Stimulated activated naive CD8-positive, alpha-beta T cell treated with anti-CD3 and anti-CD28 coated beads, Interleukin-15, amount 100 ng/mL, for 72 hours (primary cell): ENCODE measurements at places on chromosomes 2 and 18.

DNA sequence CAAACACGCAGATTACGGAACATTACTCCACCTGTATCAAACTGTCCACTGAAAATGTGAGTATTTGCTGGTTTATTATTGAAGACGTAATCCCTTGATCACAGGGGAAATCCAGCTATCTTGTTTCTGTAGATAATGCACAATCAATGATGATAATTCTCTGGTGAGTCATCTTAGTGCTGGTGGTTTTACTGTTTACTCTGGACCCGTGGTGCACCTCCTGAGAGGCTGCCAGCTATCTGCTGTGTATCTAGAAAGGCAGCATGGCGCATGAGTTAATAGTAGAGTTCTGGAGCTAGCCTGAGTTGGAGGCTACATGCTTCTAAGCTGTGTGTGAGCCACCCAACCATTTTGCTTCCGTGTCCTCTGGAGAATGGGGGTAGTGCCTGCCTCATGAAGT is 6.5 kb downstream of the NCAPH start:
- peak; percentile 41 for DNase-seq

DNA sequence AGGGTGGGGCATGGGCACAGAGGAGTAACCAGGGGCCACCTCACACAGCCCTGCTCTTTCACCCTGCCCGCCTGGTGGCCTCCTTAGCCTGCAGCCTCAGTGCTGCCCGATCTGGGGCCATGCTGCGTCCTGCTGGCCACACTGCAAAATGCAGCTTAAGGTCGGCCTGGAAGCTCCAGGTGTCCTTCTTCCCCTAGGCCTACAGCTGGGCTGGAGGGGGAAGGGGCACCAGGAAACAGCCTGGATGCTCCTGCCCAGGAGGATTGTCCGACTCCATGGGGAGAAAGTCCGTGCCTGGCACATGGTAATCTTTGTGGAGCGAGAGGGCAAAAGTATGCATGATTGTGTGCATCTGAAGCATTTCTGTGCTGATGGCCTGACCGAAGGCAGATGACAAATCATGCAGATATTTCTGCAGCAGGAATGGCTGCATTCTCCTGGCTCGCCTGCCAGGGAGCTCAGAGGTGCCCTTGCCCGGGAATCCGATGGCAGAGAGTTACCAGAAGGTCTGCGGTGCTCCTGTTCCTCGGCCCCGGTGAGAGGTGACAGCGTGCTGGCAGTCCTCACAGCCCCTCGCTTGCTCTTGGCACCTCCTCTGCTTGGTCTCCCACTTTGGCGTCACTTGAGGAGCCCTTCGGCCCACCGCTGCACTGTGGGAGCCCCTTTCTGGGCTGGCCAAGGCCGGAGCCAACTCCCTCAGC is 12.8 kb upstream of the ALPP start:
- no peak for DNase-seq

DNA sequence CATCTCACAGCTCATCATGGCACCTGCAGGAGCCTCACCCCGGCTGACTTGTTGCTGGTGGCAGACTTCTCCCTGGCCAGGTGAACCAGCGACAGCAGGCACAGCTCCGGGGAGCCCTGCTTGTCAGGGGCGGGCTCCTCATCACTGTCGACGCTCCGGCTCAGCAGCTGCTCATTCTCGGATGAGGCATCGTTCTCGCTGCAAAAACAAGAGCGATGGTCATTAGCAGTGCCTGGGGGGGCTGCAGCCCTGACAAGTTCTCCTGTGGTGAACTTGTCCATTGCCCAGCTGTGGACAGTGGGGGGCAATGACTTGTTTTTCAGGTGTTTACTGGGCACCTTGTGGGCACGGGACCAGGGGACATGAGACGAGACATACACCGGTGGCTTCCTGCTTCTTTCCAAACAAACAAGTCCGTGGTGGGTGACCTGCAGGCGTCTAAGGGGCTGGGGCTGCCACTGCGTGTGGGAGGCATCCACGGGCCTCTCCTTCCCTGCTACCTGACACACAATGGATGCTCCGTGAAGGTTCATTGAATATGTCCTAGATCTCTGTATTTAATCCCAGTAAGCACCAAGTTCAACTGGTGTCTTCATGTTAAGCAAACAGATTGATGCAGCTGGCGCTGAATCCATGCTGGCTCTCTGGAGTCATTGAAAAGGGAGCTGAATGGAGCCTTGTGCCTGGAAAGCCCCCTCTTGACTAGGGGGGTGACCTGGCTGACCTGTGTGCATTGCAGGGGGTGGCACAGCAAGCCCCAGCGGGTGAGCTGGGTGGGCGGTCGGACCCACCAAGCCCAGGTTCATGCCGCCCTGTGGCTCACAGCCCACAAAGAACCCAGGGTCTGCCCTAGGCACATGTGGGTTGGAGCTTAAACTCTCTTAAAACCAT is 81.0 kb downstream of the EDAR start:
- no peak for DNase-seq

- DNase-seq, result no peak
Measured at GRCh38 chr2:43054367-43054766, 172.0 kb downstream of the ZFP36L2 start.

GRCh38 chr18:13577781-13578180 is 148.6 kb downstream of the FAM210A start:
- DNase-seq, result no peak

DNA sequence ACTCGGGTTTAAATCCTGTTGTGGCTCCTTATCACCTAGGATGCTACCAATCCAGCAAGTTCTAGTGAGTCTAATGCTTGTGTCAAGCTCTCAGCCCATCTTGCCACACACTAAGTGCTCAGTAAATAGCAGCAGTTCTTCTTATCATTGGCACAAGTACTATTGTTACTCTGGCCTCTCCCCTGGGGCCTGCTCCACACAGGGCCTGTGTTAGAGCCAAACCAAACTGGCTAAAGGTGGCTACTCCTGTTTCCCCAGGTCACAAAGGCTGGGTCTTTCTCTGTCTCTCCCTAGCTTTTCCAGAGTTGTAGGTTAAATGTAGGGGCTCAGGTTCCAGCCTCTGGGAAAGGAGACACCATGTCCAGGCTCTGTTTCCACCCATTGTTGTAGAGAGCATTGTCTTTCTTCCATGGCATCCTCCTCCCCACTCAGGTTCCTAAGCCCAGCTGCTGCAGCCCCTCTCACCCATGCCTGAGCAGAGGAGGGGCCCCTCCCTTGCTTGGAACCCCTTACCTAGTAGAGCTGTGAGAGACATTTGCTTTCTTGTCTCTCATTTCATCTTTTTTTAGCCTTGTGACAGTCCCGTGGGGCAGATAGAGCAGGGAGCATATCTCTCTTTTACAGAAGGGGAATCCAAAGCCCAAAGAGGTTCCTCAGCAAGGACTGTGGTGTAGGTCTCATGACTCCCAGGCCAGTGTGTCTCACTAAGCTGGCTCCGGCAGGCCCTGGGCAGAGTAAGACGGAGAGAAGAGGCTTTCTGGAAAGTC is 56.4 kb upstream of the OTOF start:
- DNase-seq, result no peak

GRCh38 chr2:223365158-223365679 is 236.9 kb downstream of the SCG2 start:
- DNase-seq, result no peak

DNA sequence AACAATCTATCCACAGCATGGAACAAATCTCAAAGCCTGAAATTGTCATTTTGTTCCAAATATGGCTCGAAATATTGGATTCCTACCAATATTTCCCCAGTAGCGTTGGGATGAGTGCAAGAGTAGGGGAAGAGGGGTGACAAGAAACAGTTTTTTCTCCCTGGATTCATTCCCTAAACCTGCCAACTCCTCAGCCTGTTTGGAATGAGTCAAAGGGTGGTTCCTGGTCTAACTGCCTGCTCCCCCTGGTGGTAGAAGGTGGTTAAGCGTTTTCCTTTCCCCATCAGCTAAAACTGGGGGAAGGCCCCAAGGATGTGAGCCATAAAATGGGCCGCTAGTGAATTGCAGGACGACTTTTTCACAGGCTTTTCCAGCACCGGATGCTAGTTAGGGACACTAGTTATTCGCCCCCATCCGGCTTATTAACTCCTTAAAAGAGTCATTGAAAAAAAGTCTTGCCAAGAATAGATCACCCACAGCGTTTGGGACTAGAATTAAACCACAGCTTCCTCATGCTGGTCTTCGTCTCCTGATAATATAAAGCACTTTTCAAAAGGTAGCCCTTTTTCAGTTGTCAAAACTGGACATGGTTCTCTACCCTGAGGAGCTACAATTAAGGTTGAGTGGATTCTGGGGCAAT is 72.5 kb downstream of the DHRS9 start:
- peak; percentile 44 for DNase-seq

DNA sequence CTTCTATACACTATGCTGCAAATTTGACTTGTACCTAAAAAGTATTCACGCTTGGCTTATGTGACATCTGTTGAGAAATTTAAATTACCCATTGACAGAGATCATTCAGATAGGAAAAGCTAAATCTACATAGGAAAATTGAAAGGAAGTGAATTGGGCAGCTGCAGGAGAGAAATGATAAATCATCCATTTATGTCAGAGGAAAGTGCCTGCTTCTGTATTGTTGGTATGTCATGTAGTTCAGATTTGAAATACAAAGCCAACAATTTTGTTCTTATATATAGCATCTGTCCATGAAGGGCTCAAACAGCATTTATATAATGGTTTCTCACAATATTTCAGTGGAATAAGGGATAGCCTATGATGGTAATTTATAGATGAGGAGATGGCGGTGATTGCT is 17.6 kb downstream of the LINC00305 start:
- DNase-seq, result no peak

DNA sequence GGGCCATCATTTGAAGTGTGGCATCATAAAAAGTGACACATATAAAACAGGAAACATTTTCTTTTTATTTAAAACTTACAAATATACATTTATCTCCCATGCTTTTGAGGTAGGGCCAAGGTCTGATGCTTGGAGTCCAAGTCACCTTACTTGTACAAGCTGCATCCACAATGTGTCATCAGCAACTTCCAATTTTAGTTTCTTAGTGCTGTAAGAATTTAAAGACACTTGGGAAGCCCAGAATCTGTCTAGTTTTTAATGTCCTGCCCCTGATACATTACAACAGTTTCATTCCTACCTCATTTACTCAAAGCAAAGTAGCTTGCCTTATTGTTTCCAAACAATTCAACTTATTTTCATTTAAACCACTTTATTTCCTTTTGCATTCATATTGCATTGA is 297.7 kb downstream of the MTX2 start:
- no peak for DNase-seq

GRCh38 chr2:68907920-68908253 is 36.7 kb upstream of the BMP10 start:
- DNase-seq, result no peak

DNA sequence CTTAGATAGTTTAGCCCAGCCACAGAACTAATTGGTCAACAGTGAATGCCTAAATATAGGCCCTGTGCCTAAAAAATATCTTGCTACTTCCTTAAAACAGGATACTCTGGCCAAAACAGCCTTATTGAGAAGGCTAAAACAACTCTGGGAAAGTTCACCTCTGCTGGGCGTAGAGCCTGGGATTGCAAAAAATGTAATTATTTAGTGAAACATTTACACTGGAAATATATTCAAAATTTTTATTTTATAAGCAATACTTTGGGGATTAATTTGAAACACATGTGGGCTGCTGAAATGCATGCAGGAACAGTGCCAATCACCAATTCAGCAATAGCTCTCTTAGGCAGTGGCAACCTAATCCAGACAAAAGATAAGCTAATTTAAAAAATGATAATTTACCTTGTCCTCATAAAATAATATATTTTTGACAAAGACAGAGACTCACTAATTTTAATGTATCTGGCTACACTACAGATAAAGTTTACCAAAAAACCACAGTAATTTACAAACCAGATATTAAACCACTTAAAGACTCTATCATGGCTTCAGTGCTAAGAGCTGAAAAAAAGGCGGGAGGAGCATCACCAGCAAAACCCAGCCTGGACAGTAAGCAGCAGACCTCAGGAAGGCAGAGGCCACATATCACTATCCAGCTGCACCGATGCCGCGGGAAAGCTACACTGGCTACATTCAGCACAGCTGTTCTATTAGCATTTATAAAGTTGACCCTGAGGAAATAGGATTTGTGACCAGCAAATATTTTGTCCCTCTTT is 18.5 kb downstream of the TRAK2 start:
- DNase-seq, result no peak

- no peak for DNase-seq
Measured at GRCh38 chr18:3584266-3584861, 134.4 kb downstream of the TGIF1 start.

- no peak for DNase-seq
Measured at GRCh38 chr2:28161466-28161865, 231.2 kb upstream of the FOSL2 start.

DNA sequence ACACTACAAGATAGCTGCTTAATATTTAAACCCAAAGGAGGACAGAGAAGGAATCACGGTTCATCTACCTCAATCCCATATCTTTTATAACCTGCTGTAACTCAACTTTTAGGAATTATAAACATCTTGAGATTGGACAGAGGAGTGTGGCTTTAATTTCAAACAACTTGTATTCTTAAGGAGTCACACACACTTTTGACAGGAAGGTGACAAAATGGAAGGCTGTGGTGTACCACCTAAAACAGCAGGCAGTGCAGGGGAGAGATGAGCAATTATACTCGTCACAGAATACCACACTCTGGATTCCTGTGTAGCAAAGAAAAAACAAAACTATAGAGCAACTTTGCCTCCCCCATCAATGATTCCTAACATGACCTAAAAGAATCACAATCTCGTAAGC is 194.8 kb downstream of the ZEB2 start:
- peak; percentile 73 for DNase-seq

GRCh38 chr18:55416791-55417190 is 171.2 kb downstream of the TCF4 start:
- DNase-seq, result no peak

GRCh38 chr2:168211664-168212163 is 35.7 kb downstream of the STK39 start:
- DNase-seq, result no peak

GRCh38 chr18:50172367-50172766 is 22.6 kb downstream of the MYO5B start:
- no peak for DNase-seq

DNA sequence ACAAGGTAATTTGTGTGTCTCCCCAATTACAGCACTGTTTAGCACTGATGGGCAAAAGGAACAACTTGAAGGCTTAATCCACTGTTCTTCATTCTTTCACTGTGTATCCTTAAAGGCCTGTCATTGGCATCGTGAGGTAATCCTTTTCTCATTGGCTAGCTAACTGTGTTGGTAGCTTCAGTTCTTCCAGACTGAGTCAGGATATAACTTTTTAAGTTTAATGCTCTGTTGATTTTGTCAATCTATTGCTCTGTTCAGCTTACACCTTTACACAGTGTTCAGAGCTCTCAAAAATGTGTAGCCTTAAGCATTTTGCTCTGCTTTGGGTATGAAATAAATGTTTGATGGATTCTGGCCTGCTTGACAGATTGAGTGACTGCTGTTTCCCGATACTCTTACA is 148.2 kb downstream of the KIAA1328 start:
- DNase-seq, result no peak

DNA sequence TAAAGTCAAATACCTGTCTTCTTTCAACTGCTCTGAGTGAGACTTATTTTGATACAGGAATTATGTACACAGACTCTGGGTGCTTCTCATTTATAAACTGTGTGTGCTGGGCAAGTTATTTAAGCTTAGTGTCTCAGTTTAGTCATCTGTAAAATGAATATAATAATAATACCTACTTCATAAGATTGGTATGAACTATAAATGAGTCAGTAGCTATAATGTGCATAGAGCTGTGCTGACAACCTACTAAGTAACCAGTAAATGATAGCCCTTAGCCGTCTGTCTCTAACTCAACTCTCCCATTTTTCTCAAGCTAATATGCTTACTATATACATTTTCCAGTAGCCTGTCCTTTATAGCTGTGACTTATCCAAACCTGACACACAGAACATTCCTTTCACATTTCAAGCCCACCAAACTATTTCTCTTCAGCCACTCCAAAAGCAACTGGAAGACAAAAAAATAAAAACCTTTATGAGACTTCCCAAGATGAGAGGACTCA is 319.8 kb downstream of the ETAA1 start:
- DNase-seq, result no peak

- DNase-seq, result no peak
Measured at GRCh38 chr2:101638181-101638711, 59.3 kb upstream of the MAP4K4 start.
